ENCODE measurements at places on chromosomes 7 and 10. TPM values are rescaled to one million over a fixed set of nuclear protein-coding genes. Genes with fewer than 3 reads are reported as not detected.

- no peak overlapping the region for H3K4me3 ChIP-seq
- H3K4me1 ChIP-seq, result no peaks in the 10 kb centered on the region
- no peak for DNase-seq
- no peaks in the 10 kb centered on the region for H3K36me3 ChIP-seq
These were observed 1216.5 kb downstream of the SORCS3 start for GRCh38 chr10:105857268-105858264.

DNA sequence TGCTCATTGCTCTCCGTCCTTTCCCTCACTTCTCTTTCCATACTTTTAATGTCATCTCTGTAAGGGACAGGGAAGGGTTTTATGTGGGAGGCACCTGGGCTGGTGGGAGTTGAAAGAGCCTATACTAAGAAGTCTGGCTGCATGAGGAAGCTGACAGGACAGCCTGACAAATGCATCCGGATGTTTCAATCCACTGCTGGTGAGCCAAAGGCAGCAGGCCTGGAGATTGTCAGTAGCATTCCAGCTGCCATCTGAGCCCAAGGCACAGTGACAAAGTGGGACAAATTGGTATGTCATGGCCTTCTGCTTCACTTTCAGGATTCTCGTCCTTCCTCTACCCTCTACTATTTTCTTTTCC, 218.4 kb downstream of the STK31 start:
- no peak overlapping the region for H3K4me3 ChIP-seq
- H3K36me3 ChIP-seq, result no peaks in the 10 kb centered on the region
- DNase-seq, result no peak
- no peak overlapping the region for H3K27ac ChIP-seq
- H3K4me1 ChIP-seq, result no peaks in the 10 kb centered on the region

GRCh38 chr7:29490094-29490607, 73.5 kb upstream of the PRR15 start:
- H3K4me3 ChIP-seq, result no peak overlapping the region
- no peak overlapping the region for H3K27ac ChIP-seq
- no peak for DNase-seq
- no peaks in the 10 kb centered on the region for H3K4me1 ChIP-seq
- H3K36me3 ChIP-seq, result no peaks in the 10 kb centered on the region

GRCh38 chr10:88819290-88819689, 16.8 kb downstream of the LIPM start:
- DNase-seq, result no peak
- no peaks in the 10 kb centered on the region for H3K27me3 ChIP-seq
- no peak overlapping the region for H3K27ac ChIP-seq
- H3K36me3 ChIP-seq, result no peaks in the 10 kb centered on the region
- no peak overlapping the region for H3K4me3 ChIP-seq

DNA sequence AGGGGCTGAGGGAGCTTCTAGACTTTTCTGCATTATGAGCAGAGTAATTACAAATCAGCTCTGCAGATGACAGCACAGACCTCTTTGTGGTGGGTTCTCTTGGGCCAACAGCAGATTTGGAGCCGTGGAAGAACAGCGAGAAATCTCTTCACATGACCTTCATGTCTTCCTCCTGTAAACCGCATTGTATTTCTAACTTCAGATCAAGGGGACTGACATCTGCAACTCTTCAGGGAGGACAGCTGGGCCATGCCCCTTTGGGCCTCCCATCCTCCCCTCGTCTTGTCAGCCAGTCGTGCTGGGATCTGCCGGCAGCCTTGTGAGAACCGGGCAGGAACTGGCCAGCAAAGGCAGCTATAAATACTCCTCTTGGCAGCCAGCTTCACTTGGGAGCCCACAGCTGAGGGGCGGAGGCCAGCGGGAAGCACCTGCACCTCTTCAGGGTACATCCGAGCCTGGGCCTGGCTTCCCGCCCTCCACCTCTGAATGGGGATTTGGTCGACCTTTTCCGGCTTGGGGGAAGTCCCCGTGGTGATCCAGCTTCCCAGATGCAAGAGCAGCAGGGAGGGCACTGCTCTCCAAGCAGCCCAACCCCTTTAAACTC, 54.7 kb downstream of the STEAP1B start:
- no peak overlapping the region for H3K4me3 ChIP-seq
- no peak overlapping the region for H3K27ac ChIP-seq
- peaks cover 3% of the 10 kb centered on the region for H3K4me1 ChIP-seq

GRCh38 chr10:89926736-89927135, 225.3 kb downstream of the KIF20B start:
- no peak overlapping the region for H3K27ac ChIP-seq
- no peaks in the 10 kb centered on the region for H3K4me1 ChIP-seq
- no peaks in the 10 kb centered on the region for H3K36me3 ChIP-seq
- no peak overlapping the region for H3K4me3 ChIP-seq

GRCh38 chr10:17910125-17910789, 41.5 kb upstream of the SLC39A12 start:
- no peaks in the 10 kb centered on the region for H3K27me3 ChIP-seq
- H3K4me3 ChIP-seq, result no peak overlapping the region
- peak; percentile 37 for DNase-seq

DNA sequence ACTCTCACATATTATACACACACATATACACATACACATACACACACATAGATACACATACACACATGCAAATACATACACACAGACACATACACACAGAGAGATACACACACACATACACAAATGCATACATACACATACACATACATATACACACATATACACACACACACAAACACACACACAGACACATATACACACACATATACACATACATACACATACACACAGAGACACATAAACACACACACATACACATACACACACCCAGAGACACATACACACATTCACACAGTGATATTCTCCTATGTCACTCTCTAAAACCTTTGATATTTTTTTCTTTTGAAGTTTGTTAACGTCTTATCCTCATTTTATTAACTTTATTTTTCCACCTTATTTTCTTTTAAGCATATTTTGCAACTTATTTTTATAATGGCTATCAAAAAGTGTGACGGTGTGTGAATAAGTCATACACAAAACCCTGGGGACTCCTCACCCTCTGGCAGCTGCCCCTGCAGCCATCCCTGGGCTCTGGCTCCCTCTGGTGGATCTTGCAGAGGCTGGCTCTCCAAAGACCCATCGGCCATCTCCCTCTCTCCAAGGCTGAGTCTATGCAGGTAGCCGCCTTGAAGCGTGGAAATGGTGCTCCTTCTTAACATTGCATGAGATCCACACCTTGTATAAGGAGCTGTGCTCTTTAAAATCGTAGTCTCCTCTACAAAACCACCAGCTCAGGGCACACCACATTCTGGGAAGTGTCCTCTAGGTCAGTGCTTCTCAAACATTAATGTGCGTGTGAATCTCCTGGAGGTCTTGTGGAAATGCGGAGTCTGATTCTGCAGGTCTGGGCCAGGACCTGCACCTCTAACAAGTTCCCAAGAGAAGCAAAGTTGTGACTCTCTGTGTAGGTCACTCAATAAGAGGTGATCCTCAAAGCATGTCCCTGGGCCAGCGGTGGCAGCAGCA, 4.1 kb upstream of the C10orf120 start:
- no peaks in the 10 kb centered on the region for H3K4me1 ChIP-seq
- no peak overlapping the region for H3K27ac ChIP-seq
- peak; percentile 83 for DNase-seq
- no peaks in the 10 kb centered on the region for H3K36me3 ChIP-seq

- no peak overlapping the region for H3K27ac ChIP-seq
- no peaks in the 10 kb centered on the region for H3K36me3 ChIP-seq
- H3K4me1 ChIP-seq, result no peaks in the 10 kb centered on the region
- H3K27me3 ChIP-seq, result no peaks in the 10 kb centered on the region
These were observed 479.7 kb downstream of the RPS24 start for GRCh38 chr10:78513330-78513729.

DNA sequence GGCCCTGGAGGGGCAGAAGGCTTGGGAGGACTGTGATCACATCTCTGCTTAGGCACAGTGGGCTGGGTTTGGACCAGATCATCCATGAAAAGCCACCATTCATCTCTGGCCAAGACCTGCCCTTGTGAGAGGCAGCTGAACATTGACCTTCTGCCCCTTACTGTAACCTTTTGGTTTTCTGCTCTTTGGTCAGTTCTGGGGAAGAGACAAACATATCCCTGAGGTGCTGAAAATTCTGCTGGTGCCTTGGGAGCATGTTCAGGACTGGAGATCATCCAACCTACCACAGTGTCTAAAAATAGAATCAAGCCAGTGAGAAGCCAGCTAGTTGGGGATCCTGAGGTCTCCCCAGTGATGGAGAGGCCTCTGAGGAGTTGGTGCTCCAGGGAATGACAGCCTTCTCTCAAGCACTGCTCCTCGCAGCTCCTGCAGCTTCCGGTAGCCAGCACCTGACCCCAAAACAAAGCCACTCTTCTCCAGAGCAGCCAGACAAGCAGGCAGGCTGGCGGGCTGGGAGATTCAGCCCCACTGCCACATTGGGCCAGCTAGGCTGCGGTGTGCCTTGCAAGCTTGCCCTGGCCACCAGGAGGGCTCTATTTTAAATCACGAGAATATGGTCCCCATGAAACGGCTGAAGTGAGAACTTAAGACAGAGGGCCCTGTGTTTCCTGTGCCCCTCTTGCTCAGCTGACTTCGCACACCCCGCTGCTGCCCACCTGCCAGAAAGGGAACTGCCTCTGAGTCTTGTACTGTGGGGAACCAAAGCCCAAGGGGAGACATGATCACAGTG, 37.8 kb upstream of the UBE2H start:
- no peak overlapping the region for H3K4me3 ChIP-seq
- peak; percentile 37 for DNase-seq
- no peaks in the 10 kb centered on the region for H3K27me3 ChIP-seq

GRCh38 chr7:99806839-99807478, 20.9 kb upstream of the CYP3A43 start:
- no peaks in the 10 kb centered on the region for H3K4me1 ChIP-seq
- H3K4me3 ChIP-seq, result no peak overlapping the region
- DNase-seq, result no peak
- no peaks in the 10 kb centered on the region for H3K27me3 ChIP-seq
- no peak overlapping the region for H3K27ac ChIP-seq
- peaks cover 6% of the 10 kb centered on the region for H3K36me3 ChIP-seq

- no peak overlapping the region for H3K4me3 ChIP-seq
- no peaks in the 10 kb centered on the region for H3K4me1 ChIP-seq
- H3K36me3 ChIP-seq, result no peaks in the 10 kb centered on the region
These were observed 53.0 kb downstream of the GSDME start for GRCh38 chr7:24704311-24704710.

DNA sequence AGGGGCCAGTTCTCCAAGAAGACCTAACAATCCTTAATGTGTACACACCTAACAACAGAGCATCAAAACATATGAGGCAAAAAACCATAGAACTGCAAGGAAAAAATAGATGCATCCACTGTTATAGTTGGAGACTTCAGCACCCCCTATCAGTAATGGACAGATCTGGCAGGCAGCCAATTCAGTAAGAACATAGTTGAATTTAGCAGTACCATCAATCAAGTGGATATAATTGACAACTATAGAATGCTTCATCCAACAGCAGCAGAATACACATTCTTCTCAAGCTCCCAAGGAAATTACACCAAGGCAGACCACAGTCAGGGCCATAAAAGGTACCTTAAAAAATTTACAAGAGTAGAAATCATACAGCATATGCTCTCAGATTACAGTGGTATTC, 42.2 kb downstream of the POLL start:
- H3K27ac ChIP-seq, result no peak overlapping the region
- H3K4me1 ChIP-seq, result no peaks in the 10 kb centered on the region
- no peak overlapping the region for H3K4me3 ChIP-seq
- no peak for DNase-seq
- H3K27me3 ChIP-seq, result no peaks in the 10 kb centered on the region

- H3K27me3 ChIP-seq, result no peaks in the 10 kb centered on the region
- H3K36me3 ChIP-seq, result no peaks in the 10 kb centered on the region
- H3K4me3 ChIP-seq, result no peak overlapping the region
- no peak overlapping the region for H3K27ac ChIP-seq
- no peaks in the 10 kb centered on the region for H3K4me1 ChIP-seq
- DNase-seq, result no peak
These were observed 469.2 kb downstream of the ADRA2A start for GRCh38 chr10:111545861-111546605.

GRCh38 chr7:41608447-41608846, 94.4 kb downstream of the INHBA start:
- H3K36me3 ChIP-seq, result no peaks in the 10 kb centered on the region
- H3K27me3 ChIP-seq, result no peaks in the 10 kb centered on the region
- H3K27ac ChIP-seq, result no peak overlapping the region
- no peak for DNase-seq
- H3K4me3 ChIP-seq, result no peak overlapping the region
- no peaks in the 10 kb centered on the region for H3K4me1 ChIP-seq

DNA sequence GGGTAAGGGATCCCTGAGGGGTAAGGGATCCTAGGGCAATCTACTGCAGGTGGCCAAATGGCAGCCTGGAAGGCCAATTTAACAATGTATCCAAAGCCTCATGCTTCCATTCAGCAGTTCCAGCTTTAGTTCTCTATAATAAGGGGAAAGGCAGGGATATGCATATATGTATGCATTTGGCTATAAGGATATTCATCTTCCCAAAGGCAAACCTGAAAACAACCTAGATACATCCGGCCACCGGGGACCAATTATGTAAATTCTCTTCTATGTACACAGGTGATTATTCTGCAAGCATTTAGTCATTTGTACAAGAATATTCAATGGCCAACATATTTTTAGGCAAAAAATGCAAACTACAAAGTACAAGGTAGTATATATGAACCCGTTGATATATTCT, 26.7 kb downstream of the PSAP start:
- peaks cover 5% of the 10 kb centered on the region for H3K4me1 ChIP-seq
- no peaks in the 10 kb centered on the region for H3K27me3 ChIP-seq
- H3K36me3 ChIP-seq, result peaks cover 83% of the 10 kb centered on the region
- H3K27ac ChIP-seq, result no peak overlapping the region
- no peak overlapping the region for H3K4me3 ChIP-seq
- DNase-seq, result no peak

DNA sequence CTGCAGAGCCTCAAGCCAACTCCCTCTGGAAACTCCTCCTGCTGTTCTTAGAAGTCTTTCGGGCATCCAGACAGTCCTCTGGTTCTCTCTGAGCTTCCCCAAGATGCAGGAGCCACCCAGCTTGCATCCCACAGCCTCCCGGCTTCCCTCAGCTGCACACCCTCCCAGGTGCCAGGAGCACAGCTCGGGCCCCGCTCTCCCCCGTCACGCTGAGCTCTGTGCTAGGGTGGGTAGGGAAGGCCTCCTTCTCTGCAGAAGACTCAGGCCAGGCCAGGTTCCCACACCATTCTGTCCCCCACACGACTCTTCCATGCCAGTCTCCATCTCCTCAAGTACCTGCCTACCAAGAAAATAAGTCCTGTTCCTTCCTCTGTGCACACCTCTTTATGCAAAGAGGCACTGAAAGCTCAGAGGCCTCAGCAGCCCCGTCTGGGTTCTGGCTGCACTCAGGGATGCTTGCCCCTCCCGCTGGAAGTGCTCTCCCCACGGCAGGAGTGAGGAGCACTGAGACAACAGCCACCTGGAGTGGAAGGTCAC, 537.1 kb downstream of the PTPRN2 start:
- H3K27ac ChIP-seq, result no peak overlapping the region
- no peaks in the 10 kb centered on the region for H3K4me1 ChIP-seq
- H3K27me3 ChIP-seq, result no peaks in the 10 kb centered on the region
- H3K4me3 ChIP-seq, result no peak overlapping the region
- H3K36me3 ChIP-seq, result peaks cover 2% of the 10 kb centered on the region

GRCh38 chr7:94401428-94401814, 6.7 kb downstream of the COL1A2 start:
- no peaks in the 10 kb centered on the region for H3K4me1 ChIP-seq
- H3K36me3 ChIP-seq, result peaks cover 7% of the 10 kb centered on the region
- no peak overlapping the region for H3K27ac ChIP-seq
- no peak overlapping the region for H3K4me3 ChIP-seq
- DNase-seq, result no peak

Gene THSD7A
- 0.88 TPM for total RNA-seq

Gene SFXN2
- 32.7 TPM for total RNA-seq

Gene ASB4
- total RNA-seq, result not detected

All from H9 (cell line).